T-cell (primary cell): ENCODE measurements at places on chromosomes 11 and 22.

DNA sequence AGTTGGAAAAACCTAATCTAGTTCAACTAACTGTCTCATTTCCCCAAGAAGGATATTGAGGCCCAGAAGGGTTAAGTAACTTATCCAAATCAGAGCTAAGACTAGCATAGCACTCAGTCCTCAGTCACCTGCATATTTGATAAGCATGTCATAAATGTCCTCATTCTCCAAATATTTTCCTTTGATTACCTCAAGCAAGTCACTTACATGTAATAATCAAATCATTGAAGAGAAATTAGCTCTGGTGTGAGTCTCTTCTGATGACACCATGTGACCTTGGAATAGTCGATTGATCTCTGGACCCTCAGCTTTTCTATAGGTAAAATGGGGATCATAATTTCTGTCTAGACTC lies 48.8 kb upstream of the PICALM start:
- DNase-seq, result no peak

GRCh38 chr11:112455791-112456190 lies 195.1 kb upstream of the PLET1 start:
- DNase-seq, result no peak

GRCh38 chr11:11931461-11932055 lies 76.9 kb downstream of the DKK3 start:
- DNase-seq, result no peak

DNA sequence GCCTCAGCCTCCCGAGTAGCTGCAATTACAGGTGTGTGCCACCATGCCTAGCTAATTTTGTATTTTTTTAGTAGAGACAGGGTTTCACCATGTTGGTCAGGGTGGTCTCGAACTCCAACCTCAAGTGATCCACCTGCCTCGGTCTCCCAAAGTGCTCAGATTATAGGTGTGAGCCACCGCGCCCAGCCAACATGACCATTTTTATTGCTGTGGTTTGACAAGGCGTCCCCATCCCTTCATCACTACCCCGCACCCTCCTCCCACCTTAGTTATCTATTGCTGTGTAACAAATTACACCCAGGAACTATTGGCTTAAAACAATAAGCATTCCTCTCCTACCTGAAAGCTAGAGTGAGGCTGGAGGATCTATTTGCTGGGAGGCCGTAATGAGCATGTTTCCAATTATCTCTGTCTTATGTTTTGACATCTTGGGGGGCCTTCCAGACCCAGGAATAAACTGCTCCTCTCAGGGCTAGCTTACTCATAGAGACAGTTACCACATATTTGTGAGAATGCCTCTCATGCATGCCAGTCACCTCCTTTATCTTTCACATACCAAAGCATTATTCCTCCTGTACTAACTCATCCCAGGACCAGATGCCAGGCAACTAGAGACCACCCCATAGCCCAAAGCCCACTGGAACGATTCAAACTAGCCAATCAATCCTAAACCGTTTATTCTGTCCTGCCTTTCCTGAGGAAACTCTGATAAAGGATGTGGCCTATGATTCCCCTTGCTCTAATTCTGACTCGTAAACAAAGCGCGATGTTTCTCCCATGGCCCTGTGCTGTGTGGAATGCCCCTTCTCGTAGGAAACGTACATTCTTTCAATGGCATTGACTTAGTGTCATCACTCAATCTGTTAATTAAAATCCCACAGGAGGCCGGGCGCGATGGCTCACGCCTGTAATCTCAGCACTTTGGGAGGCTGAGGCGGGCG lies 19.4 kb downstream of the SNU13 start:
- no peak for DNase-seq

- no peak for DNase-seq
These were observed 624.5 kb downstream of the OPCML start for GRCh38 chr11:132907651-132908413.

GRCh38 chr11:61587951-61588727 lies 7.3 kb upstream of the SYT7 start:
- DNase-seq, result peak; percentile 50

DNA sequence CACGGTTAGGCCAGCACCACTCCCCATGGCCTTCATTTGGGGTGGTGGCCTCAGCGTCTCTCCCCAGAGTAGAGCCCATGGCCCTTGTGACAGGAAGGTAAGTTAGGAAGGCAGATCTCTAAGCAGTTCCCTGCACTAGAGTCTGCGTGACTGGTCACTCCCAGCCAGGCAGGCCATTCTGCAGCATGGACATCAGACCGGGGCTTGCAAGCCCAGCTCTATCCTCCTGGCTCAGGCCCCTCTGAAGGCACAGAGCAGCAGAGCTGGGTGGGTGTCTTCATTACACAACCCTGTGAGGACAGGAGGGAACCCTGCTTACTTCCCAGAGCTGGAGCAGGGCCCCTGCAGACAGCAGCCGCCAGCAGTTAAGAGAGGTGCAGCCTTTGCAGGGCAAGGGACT lies 77.3 kb downstream of the PIWIL3 start:
- no peak for DNase-seq

- no peak for DNase-seq
These were observed 1110.5 kb downstream of the TBC1D22A start for GRCh38 chr22:47872761-47873535.

DNA sequence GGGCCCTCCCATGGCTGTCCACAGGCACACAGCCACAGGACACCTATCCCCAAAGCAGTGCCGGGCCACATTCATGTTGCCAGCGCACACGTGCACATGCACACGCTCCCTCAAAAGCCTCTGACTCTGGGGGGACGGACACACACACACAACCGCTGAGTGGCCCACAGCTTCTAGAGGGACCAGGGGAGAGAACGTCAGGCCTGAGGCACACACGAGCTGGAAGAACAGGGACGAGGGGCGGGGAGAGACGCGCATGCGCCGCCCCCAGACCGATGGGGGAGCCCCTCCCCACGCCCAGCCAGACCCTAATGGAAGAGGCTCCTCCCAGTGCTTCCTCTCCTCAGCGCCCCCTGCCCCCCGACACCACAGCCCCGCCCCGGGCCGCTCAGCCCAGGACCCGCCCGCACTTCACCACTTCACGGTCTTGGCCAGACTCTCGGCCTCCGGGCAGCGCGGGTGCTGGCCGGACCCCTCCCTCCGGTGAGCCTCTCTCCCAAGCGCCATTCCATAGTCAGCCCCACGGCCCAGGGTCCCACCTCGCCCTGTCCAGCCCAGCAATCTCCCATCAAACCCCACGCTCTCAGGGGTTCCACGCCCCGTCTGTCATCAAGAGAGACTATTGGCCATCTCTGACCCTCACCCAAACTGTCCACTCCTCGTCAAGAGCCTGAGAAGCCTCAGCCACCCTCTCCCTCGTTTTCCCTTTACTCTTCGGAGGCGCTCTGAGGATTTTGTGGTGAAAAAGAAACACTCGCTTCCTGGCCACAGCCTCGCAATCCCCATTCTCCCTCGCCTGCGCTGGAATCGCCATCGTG lies 11.7 kb downstream of the NRXN2 start:
- DNase-seq, result no peak

DNA sequence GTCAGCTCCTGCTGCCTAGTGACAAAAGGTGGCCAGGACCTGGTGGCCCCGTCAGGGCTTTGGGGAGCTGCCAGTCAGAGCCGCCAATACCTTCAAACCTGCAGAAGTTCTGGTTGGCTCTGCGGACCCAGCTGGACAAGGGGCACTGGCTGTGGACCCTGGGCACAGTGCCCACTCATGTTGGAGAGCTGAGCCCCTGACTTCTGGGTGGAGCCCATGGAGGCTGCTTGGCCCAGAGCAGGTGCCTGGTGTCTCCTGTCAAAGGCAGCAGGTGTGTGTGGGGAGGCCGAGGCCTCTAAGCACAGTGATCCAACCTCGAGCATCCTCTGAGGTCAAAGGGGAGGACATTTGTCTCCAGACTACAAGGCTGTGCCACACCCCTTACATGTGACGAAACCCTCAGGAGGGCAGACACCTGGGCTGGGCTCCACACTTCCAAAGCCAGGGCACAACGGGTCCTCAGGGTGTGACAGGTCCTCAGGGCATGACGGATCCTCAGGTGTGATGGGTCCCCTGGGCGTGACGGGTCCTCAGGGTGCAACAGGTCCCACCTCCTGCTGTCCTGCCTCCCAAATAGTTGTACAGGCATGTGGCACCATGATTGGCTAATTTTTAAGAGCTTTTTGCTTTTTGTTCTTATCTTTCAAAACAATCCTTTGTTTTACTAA lies 37.0 kb downstream of the MUC2 start:
- no peak for DNase-seq

GRCh38 chr11:1100417-1101245 lies 26.0 kb downstream of the MUC2 start:
- no peak for DNase-seq

DNA sequence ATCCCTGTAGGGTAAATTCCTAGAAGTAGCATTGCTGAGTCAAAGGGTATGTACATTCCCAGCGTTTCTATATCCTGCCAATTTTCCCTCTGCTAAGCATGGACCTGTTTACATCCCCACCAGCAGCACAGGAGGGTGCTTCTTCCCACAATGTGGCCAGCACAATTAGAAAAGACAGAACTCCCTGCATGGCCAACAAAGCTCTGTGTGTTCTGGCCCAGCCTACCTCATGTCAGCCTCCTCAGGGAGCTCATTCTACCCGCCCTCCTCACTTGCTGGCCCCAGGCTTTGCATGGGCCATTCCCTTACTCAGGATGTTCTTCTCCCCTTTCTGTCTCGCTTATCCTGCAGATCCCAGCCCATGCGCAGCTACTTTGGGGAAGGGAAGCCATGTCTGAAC lies 186.1 kb downstream of the DSCAML1 start:
- no peak for DNase-seq

DNA sequence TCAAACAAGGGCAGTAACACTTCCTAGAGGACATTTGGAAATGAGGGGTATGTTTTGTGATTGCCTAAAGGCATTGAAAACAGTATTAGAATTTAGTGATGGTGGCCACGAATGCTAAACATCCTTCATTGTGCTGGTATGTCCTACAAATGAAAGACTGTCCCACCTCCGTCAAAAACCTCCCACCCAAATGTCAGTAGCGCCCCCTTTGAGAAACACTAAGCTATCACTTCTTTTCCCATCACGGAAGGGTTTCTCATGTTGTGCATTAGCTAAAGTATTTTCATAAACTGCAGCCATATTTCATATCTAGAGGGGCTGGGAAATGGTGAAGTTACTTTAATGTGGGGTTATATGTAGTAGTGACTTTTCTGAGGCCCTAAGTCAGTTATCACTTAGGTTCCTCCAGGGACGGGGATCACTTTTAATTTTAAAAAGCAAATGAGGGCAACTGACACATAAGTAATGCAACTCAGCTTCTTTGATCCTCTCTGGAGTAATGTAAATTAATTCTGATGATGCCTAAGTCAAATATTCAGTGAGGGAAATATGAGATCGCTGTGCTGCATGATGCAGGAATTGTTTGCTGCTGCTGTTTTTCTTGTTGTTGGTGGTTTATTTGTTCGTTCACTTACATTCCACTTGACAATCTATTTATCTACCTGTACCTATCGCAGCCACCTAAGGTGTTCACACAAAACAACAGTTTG lies 1403.4 kb upstream of the TENM4 start:
- no peak for DNase-seq

- no peak for DNase-seq
These were observed 32.5 kb downstream of the SYT13 start for GRCh38 chr11:45253640-45254039.

- DNase-seq, result no peak
These were observed 12.0 kb downstream of the SPTBN2 start for GRCh38 chr11:66716996-66717395.

DNA sequence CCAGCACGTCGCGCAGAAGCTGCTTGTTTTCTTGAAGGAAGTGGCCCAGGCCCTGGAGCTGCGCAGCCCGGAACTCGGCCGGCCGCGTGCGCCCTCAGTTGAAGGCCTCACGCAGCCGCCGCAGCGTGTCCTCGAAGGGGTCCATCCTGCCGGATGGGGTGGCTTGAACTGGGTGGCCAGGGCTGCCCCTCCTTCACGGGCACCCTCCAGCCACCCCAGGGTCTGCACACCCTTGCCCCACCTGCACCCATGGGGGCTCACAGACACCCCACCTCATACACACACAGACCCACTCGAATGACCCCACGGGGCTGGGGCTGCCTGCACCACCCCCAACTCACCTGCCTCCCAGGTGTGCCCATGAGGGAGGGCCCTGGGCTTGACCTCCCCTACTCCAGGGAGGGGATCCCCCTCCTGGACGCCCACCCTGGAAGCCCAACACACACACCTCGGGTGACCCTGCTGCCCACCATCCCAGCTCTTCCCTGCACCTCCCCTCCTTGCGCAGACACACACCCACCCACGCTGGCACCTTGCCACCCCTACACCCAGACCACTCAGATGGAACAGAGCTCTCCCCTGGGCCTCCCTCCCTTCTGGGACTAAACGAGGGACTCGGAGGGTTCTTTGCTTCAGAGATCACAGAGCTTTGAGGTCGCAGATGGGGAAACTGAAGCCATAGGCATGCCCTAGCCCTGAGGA lies 6.8 kb downstream of the ALDH3B2 start:
- no peak for DNase-seq

- DNase-seq, result no peak
These were observed 380.1 kb upstream of the SYN3 start for GRCh38 chr22:33438273-33438672.

GRCh38 chr11:83572581-83573496 lies 286.7 kb upstream of the CCDC90B start:
- DNase-seq, result no peak

- DNase-seq, result no peak
These were observed 82.7 kb downstream of the PANX1 start for GRCh38 chr11:94211261-94211830.

DNA sequence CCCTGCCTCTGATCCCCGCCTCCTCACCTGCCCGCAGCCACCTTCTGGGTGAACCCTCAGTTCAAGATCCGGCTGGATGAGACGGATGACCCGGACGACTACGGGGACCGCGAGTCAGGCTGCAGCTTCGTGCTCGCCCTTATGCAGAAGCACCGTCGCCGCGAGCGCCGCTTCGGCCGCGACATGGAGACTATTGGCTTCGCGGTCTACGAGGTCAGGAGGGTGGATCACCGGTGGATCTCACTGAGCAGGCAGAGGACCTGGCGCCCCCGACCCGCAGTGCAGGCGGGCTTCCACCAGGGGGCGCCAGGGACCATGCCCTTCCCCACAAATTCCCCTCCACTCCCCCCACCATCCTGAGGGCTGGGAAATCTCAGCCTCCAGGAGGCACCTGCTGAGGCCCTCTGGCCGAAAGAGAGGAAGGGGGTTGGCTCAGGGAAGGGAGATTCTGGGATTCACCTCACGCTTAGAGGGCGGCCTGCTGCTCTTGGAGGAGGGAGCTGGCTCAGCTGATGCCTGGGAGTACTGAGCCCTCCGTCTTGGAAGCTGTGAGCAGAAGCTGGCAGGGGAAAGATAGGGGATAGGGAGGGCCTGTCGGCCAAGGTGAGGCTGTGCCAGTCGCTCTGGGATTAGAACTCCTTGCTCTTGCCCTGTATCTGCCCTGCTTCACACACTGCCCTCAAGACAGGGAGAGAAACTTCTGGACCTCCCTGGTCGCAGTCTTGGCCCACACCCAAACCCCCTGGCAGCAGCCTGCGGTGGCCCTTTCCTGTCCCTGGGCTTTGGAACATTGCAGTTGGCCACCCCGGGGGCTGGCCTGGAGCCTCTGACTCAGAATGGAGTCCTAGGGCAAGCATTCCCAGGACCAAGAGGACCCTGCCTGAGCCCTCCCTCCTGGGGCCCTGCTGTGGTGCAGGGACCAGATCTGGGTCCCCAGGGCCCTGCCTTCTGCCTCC lies 23.2 kb downstream of the CAPN1 start:
- peak; percentile 29 for DNase-seq
